ENCODE measurements at places on chromosomes 12 and 14.
A peak's percentile ranks its signal among the peaks of the same experiment; 100 is the strongest.

- no peak for DNase-seq
Measured at GRCh38 chr14:61638595-61639387, 56.5 kb upstream of the HIF1A start.

- DNase-seq, result peak; percentile 28
Measured at GRCh38 chr14:74941676-74942097, 13.7 kb downstream of the PGF start.

GRCh38 chr12:112781767-112782166, 9.8 kb upstream of the RPH3A start:
- DNase-seq, result no peak

DNA sequence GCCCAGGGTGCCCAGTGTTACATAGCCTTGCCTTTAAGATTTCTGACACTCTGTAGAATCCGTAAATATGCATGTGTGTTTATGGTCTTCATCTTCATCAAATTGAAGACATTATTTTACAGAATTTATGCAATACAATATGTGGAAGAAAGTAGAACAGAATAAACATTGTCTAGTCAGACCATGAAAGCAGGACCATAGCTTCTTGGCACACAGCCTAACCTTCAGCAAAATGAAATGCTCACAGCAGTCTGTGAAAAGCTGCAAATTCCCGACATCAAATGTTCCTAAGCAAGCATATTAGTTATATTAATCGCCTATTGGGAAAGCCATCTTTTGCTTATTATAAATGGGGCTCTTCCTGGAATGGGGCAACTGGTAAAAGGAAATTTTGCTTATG, 111.3 kb upstream of the GARIN2 start:
- no peak for DNase-seq

- no peak for DNase-seq
Measured at GRCh38 chr12:120041386-120042231, 52.6 kb downstream of the BICDL1 start.

- no peak for DNase-seq
Measured at GRCh38 chr14:100989924-100990323, 86.4 kb upstream of the RTL1 start.

GRCh38 chr12:1796515-1797010, 23.8 kb upstream of the LRTM2 start:
- DNase-seq, result no peak

GRCh38 chr14:106417224-106418049, 891.1 kb downstream of the TMEM121 start:
- peak; percentile 86 for DNase-seq

DNA sequence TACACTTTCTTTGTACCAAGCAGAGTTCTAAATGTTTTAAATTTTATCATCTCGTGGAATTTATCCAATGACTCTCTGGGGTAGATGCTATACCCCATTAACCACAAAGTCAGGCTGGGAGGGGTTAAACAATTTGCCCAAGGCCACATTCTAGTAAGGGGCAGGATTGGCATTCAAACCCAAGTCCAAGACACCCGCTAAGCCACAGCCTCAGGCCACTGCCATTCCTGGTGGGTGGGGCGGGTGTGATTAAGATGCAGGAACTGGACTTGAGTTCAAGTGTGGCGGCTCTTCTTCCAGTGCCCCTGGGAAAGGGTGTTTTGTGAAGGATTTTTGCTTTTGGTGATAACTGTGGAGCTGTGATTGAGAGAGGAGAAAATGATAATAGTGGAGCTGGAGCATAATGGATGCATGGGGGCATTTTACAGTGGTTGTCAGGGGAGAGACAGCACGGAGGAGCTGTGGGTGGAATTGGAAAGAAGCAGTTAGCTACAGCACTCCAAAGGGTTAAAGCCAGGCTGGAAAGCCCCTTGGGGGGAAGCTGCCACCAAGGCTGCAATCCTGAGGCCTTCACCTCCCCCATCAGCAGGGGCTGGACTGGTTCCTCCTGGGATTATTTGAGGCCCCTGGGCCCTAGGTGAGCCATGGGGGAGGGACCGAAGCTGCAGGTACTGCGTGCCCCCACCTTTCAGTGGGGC, 1.0 kb upstream of the VRTN start:
- DNase-seq, result no peak

GRCh38 chr12:49809906-49810389, 18.3 kb downstream of the NCKAP5L start:
- DNase-seq, result no peak

- DNase-seq, result no peak
Measured at GRCh38 chr12:50110762-50111351, 1.2 kb upstream of the COX14 start.

- DNase-seq, result no peak
Measured at GRCh38 chr14:101411779-101412178, 149.5 kb upstream of the DIO3 start.

- DNase-seq, result peak; percentile 12
Measured at GRCh38 chr12:123389560-123390351, 5.8 kb downstream of the KMT5A start.

GRCh38 chr12:32734952-32735351, 20.7 kb downstream of the YARS2 start:
- DNase-seq, result no peak

GRCh38 chr12:86134561-86134960, 121.6 kb downstream of the MGAT4C start:
- DNase-seq, result no peak

DNA sequence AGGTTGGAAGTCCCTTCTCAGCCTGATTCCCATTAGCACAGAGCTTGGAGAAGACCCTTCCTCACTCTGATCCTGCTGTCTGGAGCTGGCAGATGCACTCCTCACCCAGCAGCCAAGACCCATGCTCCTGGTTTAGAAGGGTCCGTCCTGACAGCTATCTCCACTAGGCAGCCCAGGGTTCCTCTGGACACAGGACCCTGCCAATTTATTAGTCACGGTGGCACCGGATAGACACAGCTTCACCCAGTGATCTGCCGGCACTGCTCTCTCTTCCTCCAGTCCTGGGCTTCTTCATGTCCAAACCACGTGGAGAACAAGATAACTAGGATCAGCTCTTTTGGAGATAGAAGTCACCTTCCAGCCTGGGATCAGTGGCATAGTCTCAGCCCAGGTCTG, 26.2 kb upstream of the TCL1B start:
- DNase-seq, result no peak

- no peak for DNase-seq
Measured at GRCh38 chr12:84033162-84033561, 879.4 kb downstream of the SLC6A15 start.

GRCh38 chr14:65200454-65200853, 98.1 kb upstream of the MAX start:
- no peak for DNase-seq

DNA sequence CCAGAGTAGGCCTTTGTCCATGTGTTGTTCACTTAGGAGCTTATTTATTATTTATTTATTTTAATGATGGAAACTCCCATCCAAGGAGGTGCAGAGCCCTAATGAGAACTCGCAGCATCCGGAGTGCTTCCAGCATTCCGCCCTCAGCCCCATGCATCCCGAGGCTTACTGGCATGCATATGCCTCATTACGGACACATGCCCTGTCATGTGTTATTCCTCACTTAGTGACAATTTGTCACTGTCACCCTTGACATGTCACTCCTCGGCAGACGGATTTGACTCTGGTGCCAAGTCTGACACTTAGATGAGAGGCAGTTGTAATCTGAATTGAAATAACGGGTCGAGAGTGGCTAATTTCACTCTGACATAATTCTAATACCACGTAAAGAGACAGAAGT, 132.8 kb downstream of the VRK1 start:
- no peak for DNase-seq

GRCh38 chr12:76644950-76645349, 85.4 kb upstream of the OSBPL8 start:
- DNase-seq, result no peak

GRCh38 chr12:127363392-127363791, 903.6 kb upstream of the TMEM132C start:
- no peak for DNase-seq

DNA sequence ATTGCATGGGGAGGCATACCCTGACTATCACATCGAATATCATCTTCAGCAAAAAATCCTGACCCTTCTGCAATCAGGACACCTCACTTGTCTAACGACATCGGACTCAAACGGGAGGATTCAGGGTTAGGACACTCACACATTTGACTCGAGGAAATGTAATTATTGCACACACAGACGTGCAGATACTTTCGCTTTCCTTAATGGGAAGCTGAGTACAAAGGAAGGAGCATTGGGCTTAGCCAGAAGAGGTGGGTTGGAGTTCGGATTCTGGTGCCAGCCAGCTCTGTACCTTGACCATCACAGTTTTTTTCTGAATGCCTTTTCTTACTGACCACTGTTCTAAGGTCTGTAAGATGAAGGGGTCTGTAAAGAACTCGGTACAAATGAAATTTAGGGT, 260.4 kb downstream of the GALC start:
- no peak for DNase-seq

DNA sequence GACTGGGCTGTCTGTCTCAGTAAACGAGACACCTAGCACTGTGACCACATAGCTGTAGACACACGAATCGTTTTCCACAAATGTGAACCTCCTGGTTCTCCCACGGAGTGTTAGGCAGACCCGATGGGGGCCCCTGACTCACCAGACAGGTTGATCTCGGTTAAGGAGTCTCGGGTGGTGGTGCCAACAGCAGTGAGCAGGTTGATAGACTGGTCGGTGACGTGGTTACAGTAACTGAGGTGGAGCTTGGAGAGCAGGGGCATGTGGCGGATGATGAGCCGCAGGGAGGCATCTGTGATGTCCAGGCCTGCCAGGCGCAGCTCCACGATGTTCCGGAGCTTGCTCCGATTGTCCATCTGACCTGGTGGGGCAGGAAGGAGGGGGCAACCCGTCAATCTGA, 39.8 kb downstream of the RNF34 start:
- DNase-seq, result no peak

GRCh38 chr14:37824939-37825712, 229.7 kb downstream of the TTC6 start:
- no peak for DNase-seq

- no peak for DNase-seq
Measured at GRCh38 chr14:49982082-49982481, 89.2 kb downstream of the ARF6 start.

DNA sequence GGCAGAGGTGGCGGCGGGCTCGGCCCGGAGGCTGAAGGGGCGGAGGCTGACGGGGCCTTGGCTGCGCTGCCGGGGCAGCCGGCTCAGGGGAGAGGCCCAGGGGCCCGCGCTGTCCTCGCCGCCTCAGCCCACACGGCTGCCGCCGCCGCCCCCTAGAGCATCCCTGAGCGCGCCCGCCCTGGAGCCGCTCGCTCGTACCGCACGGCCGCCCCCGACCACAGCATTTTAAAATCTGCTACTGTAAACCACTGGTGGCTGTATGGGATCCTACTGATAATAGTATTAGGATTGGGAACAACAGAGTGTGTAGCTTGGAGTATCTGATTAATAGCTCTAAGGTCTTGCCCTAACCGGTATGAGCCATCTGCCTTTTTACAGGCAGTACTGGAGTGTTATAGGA, 22.2 kb upstream of the EDDM3A start:
- DNase-seq, result no peak

DNA sequence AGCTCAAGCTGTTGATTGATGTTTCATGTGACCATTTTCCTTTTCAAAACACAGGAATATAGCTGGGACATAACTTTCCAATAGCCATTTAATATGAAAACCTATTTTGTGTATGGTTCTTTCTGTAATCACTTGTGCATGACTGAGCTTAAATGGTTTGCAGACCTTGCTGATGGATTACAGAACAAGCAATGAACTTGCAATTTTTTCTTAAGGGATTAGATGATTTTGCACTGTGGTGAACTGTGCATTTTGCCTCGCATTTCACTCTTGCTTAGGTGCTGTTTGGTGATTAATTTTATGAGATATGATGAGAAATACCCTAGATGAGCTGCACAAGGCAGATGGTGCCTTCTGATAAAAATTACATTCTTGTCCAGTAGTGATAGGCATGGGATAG, 419.0 kb upstream of the FBXO33 start:
- no peak for DNase-seq

DNA sequence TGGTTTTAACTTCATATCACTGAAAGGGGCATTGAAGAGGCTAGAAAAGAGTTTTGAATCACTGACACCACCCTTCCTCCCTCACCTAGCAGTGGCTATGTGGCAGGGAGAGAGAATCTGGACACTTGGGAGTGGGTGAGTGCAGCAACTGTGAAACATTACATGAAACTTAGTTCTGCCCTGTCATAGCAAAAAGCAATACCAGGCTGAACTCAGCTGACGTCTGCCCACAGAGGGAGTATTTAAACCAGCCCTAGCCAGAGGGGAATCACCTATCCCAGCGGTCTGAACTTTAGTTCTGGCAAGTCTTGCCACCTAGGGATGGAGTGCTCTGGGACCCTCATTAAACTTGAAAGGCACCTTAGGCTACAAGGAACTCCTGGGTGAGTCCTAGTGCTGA, 20.7 kb upstream of the UNC79 start:
- no peak for DNase-seq

DNA sequence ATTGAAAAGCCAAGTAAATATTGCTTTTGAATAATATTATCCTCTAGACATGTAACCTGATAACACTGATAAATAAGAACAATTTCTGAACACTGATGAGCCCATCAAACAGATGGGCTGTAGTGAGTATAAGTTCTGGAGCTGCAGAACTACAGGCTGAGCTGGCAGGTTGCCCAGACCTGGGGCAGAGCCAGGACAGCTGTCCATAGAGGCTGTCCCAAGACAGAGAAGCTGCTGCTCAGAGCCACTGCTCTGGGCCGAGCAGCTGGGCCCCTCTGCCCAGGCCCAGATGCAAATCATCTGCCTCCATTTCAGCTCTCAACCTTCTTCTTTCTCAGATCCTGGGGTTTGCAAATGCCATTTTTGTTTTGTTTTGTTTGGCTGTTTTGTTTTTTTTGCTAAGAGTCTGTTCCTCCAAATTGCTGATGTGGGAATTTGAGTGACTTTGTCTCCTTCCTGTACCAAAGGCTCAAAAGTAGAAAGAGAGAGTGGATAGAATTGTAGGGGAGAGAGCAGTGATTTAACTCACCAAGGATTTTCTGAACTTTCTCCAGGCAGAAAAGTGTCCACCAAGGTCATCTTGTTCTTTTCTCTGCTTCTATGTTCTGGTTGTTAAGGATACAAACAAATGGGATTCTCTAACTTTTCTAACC, 4.0 kb upstream of the TESPA1 start:
- no peak for DNase-seq

GRCh38 chr12:120583478-120584030, 2.4 kb upstream of the POP5 start:
- DNase-seq, result peak; percentile 79

- DNase-seq, result no peak
Measured at GRCh38 chr14:39267608-39268005, 33.9 kb downstream of the MIA2 start.

- DNase-seq, result no peak
Measured at GRCh38 chr12:2891240-2892053, 756 bp downstream of the TULP3 start.
